Skeletal muscle cell (primary cell): ENCODE measurements at places on chromosomes 6 and 20.
A peak's percentile ranks its signal among the peaks of the same experiment; 100 is the strongest.

DNA sequence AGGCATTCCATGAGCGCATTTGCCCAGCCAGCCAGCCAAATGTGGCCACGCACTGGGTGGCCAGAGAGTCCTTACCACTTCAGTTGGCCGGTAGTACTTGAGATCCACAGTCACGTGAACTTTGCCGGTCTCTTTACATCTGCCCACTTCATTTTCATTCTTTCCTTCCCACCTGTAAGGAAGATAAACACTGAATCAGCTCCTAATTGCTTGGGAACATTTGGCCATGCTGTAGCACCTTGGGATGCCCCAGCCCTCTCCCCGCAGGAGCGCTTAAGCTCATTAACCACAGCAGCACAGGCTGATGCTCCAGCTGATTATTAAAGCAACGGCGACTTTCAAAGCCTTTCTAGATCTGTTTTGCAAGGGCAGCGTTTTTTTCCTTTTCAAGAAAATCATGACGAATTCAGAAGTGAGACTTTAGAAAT lies 116.6 kb downstream of the FOXC1 start:
- no peak for DNase-seq

DNA sequence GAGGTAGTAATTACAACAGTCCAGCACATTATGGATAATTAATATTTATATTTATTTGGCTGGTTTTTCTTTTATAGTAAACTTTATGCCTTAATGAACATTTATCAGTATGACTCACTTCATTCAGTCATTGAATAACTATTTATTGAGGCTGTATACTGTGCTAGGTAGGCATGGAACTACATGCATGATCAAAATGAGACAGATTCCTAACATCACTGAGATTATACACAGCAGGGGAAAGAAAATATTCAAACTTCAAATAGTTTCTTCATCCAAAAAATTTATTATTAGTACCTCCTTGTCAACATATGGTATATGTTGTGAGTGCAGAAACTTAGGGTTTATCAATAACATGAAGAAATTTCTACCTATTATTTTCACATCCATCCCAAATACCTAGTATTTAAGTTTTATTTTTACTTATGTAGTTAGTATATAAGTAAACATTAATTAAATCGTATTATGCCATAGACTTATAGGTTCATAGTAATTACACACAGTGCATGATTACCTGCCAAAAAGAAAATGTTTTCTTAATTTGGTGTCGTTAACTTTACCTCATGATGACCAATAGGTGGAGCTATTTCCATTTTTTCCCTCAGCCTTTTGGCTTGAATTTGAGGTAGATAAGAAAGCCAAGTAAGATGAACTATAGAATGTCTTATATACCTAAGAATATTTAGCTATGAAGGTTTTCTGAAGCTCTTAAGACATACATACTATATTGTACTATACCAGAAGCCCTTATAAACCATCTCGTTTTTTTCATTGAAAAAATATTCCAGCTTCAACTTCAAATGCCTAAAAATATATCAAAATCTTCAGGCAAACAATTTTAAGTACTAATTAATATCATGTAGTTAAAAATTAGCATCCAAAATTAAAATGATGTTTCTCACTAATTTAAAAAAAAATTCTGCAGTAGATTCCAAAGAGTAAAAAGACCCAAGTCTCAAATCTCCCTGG lies 12.5 kb upstream of the TMEM30A start:
- DNase-seq: no peak

GRCh38 chr6:109290143-109290931 lies 91.9 kb downstream of the CD164 start:
- DNase-seq: no peak

DNA sequence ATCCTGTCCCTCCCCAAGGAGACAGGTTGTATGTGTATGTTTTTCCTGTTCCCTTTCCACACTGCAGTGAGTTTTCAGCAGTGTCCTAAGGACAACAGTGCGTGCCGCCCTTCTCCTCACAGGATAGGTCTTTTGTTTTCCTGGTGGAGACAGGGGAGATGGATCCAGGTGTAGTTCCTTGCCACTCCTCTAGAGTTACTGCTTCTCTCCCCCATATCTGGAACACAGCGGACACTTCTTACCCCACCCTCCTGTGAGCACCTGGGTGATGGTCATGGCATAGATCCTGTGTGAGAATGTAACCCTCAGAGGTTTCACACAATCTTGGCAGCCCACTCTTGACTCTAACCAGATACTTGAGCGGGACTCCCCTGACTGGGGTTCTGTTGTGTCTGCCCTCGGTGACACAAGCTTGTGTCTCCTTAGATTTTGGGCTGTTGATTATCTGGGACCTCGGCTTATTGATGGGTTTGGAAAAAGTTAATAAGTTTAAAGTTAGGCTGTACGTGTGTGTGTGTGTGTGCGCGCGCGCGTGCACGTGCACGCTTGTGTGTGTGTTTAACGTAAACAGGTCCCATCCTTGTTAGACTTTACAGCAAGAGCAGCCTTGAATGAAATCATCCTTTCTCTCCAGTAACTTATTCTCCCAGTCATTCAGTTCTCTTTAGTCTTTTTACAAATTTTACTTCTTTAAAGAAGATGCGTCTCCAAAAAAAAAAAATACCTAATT lies 131.3 kb upstream of the EDN1 start:
- DNase-seq: no peak

GRCh38 chr6:106396426-106397220 lies 36.1 kb downstream of the CRYBG1 start:
- DNase-seq: no peak

DNA sequence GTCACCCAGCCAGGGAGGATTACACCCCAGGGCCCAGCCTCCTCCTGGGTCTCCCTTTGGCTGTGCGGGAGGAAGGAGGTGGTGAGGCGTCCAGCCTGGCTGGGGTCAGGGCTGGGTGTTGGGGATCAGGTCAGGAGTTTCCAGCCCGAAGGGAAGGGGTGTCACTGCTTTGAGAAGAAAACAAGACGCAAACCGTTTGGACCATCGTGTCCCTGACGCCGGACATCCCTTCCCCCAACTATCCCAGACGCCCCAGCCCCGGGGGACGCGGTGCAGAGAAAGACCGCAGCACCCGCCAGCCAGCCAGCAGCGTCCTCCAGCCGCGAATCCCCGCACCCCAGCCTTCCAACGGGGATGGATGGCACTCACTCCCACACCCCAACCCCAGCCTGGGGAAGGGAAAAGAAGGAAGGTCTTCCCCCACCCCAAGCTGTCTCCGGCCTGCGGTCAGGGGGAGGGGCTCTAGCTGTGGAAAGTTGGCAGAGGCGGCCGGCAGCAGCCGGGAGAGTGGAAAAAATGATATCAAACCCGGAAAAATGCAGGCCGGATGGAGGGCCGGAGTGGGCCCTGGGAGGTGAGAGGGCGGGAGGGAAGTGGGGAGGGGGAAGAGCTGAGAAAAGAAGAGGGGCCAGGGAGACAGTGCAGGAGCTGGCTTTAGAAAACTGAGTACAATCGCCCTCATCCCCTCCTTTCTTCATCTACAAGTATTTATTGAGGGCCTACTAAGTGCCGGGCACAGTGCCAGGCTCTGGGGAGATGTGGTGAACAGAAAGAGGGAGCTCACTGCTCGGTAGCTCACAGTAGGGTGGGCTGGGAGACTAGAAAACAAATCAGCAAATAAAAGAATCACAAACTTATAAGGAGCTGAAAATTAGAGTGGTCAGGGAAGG lies 10.6 kb downstream of the REM1 start:
- DNase-seq: no peak

DNA sequence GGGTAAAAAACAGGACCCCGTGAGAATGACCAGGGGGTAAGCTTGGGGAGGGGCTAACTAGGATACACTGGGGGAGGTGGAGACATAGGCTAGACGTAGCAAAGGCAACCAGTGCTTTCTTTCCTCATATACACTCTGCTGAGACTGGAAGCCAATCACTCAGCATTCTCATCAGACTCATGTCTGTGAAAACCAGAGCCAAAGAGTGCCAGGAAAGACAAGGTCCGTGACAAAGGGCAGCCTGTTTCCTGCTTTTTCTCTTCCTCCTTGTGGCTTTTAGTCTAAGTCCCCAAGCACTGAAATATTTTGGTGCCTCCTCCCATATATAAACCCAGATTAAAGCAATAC lies 97.9 kb upstream of the NEDD9 start:
- no peak for DNase-seq

GRCh38 chr20:57256205-57256604 lies 10.2 kb downstream of the BMP7 start:
- DNase-seq: no peak

DNA sequence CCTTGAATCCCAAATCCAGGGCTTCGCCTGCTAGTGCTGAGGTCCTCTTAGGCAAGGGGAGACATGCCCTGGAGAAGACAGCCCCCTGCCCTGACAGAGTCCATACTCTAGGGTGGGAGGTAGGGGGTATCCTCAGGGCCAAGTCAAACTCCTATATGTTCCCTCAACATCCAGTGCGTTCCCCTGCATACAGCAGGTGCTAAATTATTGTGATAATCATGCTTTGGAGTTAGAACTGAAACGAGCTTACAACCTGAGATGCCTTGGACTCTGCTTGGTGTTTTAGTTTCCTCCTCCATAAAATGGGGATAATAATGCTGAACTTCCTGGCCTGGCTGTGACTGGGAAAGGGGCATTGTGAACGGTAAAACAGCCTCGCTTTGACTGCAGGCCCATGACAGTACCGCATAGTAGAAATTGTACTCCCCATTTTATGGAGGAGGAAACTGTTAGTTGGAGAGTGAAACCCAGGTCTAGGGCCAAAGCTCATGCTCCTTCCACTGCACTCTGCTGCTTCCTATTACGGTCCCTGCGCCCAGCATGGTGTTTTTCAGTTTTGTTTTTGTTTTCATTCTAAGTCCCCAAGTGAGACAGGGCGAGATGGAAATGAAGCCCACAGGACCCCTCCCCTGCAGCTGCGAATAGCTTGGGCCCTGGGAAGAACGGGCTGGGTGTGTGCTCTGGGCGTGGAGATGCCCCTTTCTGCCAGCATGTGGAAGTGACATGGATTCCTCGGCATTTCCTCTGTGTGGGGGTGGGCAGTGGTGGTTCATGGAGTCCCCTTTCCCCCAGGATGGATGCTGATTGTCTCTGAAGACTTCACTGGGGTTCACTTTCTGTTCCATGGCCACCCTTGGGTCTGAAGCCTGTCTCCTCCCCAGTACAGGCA lies 162.5 kb downstream of the VEGFA start:
- no peak for DNase-seq

- DNase-seq: no peak
These were observed 25.2 kb upstream of the PDE7B start for GRCh38 chr6:135826236-135826804.

GRCh38 chr20:60883496-60883895 lies 368.6 kb upstream of the CDH4 start:
- DNase-seq: no peak

DNA sequence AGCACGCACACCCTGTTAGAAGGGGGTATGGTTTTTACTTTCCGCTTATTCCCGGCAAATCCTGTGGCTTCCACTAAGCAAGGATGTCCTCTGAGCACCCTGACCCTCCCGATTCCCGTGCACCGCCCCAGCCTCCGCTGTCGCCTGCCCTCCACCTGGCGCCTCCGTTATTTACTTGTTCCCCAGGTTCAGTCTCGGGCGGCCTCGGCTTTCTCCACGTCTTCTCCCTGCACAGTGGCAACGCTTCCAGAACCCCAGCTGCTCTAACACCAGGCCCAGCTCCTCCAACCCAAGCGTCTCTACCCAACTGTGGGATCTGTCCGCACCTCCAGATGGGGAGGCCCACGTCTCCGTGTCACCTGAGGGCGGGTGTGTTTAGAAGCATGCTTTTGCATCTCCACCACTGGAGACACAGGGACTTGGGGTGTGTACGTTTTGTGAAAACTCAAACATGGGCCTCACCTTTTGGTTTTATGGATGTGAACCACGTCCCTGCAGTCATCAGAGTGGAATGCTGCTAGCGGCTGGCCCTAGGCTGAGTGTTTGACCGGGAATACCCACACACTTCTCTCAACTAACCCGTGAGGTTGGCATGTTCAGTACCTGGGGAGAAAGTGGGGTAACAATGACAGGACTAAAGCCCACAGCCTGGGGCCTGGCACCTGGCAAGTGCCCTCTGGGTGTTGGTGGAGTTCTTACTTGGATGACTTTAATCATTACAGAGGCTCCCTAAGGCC lies 79.9 kb downstream of the THBS2 start:
- no peak for DNase-seq

- DNase-seq: no peak
These were observed 8.9 kb downstream of the RING1 start for GRCh38 chr6:33217246-33217645.

DNA sequence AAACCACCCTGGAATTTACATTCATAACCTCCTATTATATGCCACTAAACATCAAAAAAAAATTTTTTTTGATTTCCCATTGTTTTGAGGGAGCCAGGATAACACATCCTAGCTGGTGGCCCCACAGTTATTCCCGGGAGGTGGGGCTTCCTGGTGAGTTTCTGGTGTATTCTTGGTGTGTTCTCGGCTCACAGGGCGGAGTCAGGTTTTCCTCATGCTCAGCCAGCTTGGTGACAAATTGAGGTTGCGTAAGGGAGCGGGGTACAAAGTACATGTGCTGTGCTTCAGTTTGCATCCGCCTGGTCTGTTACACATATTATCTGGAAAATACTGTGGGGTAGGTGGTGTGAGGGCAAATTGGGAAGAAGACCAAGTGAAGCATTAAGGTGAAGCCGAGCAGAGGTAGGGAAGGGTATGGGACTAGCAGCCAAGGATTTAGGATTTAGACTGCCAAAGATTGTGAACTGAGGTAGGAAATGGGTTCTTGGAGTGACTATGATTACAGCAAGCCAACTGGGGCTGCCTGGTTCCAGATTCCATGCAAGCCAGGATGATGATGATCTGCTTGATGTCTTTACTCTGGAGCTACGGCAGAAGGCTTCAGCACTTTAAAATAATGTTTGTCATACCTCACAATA lies 46.2 kb upstream of the EEF1A1 start:
- DNase-seq: peak; percentile 22

- DNase-seq: no peak
These were observed 901 bp downstream of the CEP57L1 start for GRCh38 chr6:109096208-109096607.

GRCh38 chr6:120606743-120607142 lies 727.5 kb downstream of the TBC1D32 start:
- no peak for DNase-seq

GRCh38 chr20:47476452-47476851 lies 25.2 kb upstream of the NCOA3 start:
- no peak for DNase-seq

GRCh38 chr6:3294396-3294795 lies 35.6 kb downstream of the PSMG4 start:
- DNase-seq: no peak

GRCh38 chr6:50724381-50725124 lies 11.2 kb downstream of the TFAP2D start:
- DNase-seq: no peak
